ENCODE measurements at places on chromosomes 12 and 14.

DNA sequence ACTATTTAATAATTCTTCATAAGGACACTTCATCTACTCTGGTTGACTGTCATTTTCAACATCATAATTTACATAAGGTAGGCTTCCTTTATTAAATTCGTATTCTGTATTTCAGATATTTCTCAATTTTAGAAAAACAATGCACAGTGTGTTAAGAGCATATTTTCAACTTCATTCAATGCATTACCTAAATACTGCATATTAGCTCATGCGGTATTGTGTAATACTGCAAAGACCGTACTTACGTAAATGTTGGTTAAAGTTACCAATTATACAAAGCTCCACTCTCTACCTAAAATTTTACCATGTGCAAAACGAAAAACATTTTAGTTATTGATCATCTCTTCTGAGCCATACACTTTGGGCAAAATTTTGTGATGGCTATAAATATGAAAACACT is 62.8 kb downstream of the EXOC5 start:
- peaks cover 9% of the 10 kb centered on the region for H3K36me3 ChIP-seq
- DNase-seq: no peak
- H3K27me3 ChIP-seq: no peaks in the 10 kb centered on the region
- H3K4me3 ChIP-seq: no peak overlapping the region
- no peaks in the 10 kb centered on the region for H3K4me1 ChIP-seq

DNA sequence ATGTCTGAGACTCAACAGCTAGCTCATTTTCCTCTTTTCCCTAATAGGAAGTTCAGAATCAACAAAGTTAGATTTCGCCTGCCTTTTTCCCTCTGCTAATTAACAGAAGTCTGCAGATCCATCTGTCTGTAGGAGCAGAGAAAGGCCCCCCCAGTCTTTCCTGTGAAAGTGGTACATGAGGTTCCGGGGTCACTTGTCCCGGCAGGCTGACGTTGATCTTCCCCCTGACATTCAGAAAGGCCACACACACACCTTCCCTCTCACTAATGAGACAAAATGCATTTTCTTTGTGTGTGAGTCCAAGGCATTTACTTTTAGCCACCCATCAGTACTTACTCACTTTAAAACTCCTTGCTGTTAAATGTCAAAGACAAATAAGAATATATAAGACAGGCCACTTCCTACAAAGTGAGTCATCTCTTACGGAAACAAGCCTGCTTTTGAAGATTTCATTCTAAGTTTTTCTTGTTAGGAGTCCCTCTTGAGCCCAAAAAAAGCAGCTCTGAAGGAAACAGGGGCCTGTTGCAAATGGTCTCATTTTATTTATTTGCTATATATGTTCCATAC is 138.7 kb downstream of the TTC7B start:
- H3K27me3 ChIP-seq: no peaks in the 10 kb centered on the region
- H3K4me3 ChIP-seq: peak overlapping the region; percentile 65
- no peaks in the 10 kb centered on the region for H3K36me3 ChIP-seq
- peak overlapping the region; percentile 89 for H3K27ac ChIP-seq
- H3K4me1 ChIP-seq: peaks cover 32% of the 10 kb centered on the region

- H3K36me3 ChIP-seq: no peaks in the 10 kb centered on the region
- no peak overlapping the region for H3K27ac ChIP-seq
- no peaks in the 10 kb centered on the region for H3K4me1 ChIP-seq
- no peaks in the 10 kb centered on the region for H3K27me3 ChIP-seq
- H3K4me3 ChIP-seq: no peak overlapping the region
- no peak for DNase-seq
Measured at GRCh38 chr14:79992407-79993198, 218.7 kb downstream of the DIO2 start.

- H3K27ac ChIP-seq: no peak overlapping the region
- no peak overlapping the region for H3K4me3 ChIP-seq
- no peaks in the 10 kb centered on the region for H3K4me1 ChIP-seq
Measured at GRCh38 chr14:62429683-62430082, 615.6 kb downstream of the KCNH5 start.

GRCh38 chr12:40745386-40745785 is 53.1 kb downstream of the CNTN1 start:
- DNase-seq: no peak
- no peaks in the 10 kb centered on the region for H3K36me3 ChIP-seq
- no peaks in the 10 kb centered on the region for H3K4me1 ChIP-seq
- H3K27ac ChIP-seq: no peak overlapping the region

DNA sequence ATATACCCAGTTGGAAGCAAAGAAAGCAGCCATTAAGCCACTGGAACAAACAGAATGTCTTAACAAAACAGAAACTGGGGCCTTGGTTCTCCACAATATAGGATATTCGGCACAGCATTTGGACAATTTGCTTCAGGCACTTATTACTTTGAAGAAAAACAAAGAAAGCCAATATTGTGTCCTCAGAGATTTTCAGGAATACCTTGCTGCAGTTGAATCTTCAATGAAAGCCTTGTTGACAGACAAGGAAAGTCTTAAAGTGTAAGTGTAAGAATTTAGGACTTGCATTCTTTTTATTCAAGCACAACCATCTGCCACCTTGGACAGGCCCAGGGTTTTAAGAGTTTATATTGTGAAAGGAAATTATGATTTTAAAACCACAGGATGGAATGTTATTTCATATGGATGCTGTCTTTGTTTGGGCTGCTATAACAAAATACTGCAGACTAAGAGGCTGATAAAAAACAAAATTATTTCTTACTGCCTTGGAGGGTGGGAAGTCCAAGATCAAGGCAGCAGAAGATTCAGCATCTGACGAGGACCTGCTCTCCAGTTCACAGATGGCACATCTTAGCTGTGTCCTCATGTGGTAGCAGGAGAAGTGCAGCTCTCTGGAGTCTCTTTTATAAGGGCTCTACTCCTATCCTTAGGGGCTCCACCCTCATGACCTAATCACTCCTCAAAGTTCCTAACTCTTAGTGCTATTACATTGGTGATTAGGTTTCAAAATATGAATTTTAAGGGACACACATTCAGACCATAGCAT is 197.0 kb downstream of the SYNE2 start:
- peaks cover 32% of the 10 kb centered on the region for H3K36me3 ChIP-seq
- no peak for DNase-seq
- H3K4me1 ChIP-seq: no peaks in the 10 kb centered on the region
- no peaks in the 10 kb centered on the region for H3K27me3 ChIP-seq
- H3K27ac ChIP-seq: no peak overlapping the region

- no peak overlapping the region for H3K4me3 ChIP-seq
- H3K27ac ChIP-seq: no peak overlapping the region
- no peaks in the 10 kb centered on the region for H3K27me3 ChIP-seq
Measured at GRCh38 chr12:1777798-1778197, 42.6 kb upstream of the LRTM2 start.

DNA sequence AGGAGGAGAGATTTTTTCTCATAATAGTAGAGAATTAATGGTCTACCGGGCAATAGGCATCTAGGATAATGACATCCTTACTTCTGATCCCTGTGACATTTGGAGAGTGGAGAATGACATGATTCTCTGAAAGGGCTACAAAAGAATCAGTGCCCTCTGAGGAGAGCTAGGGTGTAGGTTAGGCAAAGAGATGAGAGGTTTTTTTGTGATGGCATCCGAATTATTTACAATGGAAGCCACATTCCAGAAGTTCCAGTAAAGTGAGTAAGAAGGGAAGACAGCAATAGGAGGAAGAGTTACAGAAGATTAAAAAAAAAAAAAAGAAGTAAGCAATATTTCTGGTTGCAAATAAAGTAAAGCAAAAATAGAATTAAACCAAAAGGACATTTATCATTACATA is 478.0 kb downstream of the RMST start:
- H3K36me3 ChIP-seq: no peaks in the 10 kb centered on the region
- DNase-seq: no peak
- no peak overlapping the region for H3K4me3 ChIP-seq
- no peaks in the 10 kb centered on the region for H3K27me3 ChIP-seq
- no peak overlapping the region for H3K27ac ChIP-seq

DNA sequence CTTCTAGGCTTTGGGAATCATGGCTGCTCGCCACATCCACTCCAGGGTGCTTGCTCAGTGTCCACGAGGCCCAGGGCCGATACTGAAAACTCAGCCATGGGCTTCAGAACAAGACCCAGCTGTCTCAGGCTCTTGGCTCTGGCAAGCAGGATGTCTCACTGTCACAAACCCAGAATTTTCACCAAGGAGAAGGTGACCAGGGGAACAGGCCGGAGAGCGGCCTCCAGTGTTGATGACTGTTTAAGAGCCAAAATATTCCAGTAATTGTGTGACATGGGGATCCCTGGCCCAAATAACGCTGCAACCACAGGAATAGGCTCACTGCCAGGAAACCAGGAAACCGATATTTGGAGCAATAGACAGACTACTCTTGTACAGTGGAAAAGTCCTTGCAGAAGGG is 9.8 kb upstream of the SERPINA5 start:
- peaks cover 1% of the 10 kb centered on the region for H3K27me3 ChIP-seq
- no peaks in the 10 kb centered on the region for H3K4me1 ChIP-seq
- no peak for DNase-seq
- H3K36me3 ChIP-seq: no peaks in the 10 kb centered on the region
- H3K27ac ChIP-seq: no peak overlapping the region
- no peak overlapping the region for H3K4me3 ChIP-seq

- no peak for DNase-seq
- no peaks in the 10 kb centered on the region for H3K4me1 ChIP-seq
- no peaks in the 10 kb centered on the region for H3K36me3 ChIP-seq
- H3K27ac ChIP-seq: no peak overlapping the region
Measured at GRCh38 chr14:82911930-82912329, 1378.3 kb upstream of the SEL1L start.

DNA sequence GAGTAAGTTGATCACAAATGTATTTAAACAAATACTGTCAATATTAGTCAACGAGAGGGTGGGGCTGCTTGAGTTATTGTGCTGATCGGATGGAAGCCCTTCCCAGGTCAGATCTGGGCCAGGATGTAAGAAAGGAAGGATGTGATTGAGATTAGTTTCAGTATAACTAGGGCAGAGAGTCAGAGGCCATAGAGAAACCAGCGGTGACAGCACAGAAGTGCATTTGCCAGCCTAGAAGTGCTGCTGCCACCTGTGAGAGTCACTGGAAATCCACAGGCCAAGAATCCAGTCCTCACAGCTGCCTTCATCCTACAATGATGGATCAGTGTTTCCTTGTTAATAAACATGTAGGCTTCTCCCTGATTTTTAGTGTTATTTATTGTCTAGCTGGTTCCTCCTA is 9.8 kb upstream of the FERMT2 start:
- no peak overlapping the region for H3K27ac ChIP-seq
- DNase-seq: no peak
- H3K36me3 ChIP-seq: no peaks in the 10 kb centered on the region
- H3K4me1 ChIP-seq: peaks cover 2% of the 10 kb centered on the region

DNA sequence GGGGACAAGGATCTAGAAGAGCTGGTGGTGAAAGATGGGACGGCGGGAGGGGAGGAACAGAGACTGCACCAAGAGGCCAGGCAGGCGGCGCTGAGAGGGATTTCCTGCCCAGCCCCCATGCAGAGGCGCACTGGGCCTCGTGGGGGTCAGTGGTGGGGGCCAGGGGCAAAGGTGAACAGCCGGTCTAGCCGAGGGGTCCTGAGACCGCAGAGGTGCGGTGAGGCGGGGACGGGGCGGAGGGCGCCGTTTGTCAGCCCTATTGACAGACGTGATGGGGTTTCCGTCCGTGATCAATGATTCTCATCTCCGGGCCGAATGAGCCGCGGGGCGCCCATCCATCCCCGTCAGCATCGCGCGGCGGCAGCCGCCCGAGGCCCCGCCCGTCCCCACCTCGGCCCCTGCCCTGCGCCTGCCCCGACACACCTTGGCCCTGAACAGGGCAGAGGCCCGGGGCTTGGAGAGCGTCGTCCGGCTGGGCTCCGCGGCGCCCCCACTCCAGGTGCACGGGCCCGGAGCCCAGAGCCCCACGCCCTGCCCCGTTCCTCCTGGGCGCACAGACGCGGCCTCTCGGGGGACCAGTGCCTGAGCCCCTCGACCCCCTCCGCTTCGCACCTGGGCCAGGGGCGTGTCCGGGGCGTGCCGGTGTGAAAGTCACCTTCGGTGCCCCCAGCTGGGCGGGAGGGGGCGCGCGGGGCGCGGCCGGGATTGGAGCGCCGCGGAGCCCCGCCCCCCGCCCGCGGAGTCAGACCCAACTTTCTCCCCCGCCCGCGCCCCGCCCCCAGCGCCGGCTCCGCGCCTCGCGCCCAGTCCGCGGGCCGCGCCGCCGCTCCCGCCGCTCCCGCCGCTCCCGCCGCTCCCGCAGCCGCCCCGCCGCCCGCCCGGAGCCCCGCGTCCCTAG is at the start of gene NXPH4:
TSS of gene NXPH4 (plus strand) at position 781 of the 898 bp plus-strand sequence. CDS start 176 bp downstream, outside the sequence.
- H3K27ac ChIP-seq: peak within 1 kb of the TSS; percentile 51
- DNase-seq: peak; percentile 88
- H3K36me3 ChIP-seq: no peaks in the 10 kb centered on the region
- H3K4me3 ChIP-seq: peak within 1 kb of the TSS; percentile 86
- H3K27me3 ChIP-seq: peaks cover 63% of the 10 kb centered on the region

DNA sequence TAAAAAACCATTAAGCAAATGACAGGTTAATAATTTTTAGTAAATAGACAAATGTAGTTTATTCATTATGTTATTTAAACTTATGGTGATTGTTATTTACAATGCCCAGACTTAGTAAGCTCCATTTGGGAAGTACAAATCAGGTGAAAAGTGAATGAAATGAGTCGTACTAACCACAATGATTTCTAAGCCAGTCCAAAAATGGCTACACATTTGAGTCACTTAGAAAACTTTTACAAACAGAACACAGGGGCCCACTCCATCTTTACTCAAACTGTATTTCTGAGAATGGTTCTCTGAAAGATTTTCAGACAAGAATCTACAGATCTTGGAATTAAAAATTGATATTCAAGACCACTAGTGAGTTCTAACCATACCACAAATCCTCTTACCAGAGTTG is 653.3 kb upstream of the MIS18BP1 start:
- no peak for DNase-seq
- H3K27me3 ChIP-seq: no peaks in the 10 kb centered on the region
- no peak overlapping the region for H3K4me3 ChIP-seq
- no peak overlapping the region for H3K27ac ChIP-seq
- no peaks in the 10 kb centered on the region for H3K4me1 ChIP-seq

DNA sequence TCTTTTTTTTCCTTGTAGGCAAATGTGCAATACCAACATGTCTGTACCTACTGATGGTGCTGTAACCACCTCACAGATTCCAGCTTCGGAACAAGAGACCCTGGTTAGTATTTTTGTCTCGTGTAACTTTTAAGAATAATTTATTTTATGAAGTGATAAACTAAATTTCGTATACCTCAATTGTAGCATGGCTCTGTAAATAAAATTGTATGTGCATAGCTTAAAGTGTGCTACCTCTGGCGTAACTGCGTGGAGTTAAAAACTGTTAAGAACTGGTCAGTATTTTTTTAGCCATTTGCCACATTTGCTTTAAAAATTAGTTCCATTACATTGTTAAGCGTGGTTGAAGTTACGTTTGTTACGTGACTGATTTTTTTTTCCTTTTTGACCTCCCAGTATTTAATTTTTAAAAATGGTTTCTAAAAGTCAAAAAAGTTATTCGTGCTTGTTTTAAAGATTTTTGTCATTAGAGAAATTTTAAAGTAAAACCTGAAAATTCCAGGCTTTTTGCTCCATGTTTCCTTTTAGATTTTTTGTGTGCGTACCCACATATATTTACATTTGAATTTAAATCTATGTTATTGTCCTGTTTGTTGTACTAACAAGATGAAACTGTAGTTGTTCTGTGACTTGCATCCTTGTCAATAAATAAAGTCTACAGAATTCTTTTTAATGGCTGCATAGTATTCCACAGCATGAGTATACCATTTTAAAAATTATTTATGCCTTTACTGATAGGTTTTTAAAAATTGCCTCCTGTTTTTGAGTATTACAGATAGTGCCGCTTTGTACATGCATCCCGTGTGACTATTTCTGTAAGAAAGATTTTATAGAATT is 1.4 kb downstream of the MDM2 start:
- H3K36me3 ChIP-seq: peaks cover 45% of the 10 kb centered on the region
- peak overlapping the region; percentile 98 for H3K27ac ChIP-seq
- peak overlapping the region; percentile 90 for H3K4me3 ChIP-seq
- peaks cover 3% of the 10 kb centered on the region for H3K27me3 ChIP-seq
- DNase-seq: no peak
